ENCODE measurements at places on chromosomes 5 and 9. TPM values are rescaled to one million over a fixed set of nuclear protein-coding genes. Genes with fewer than 3 reads are reported as not detected.

DNA sequence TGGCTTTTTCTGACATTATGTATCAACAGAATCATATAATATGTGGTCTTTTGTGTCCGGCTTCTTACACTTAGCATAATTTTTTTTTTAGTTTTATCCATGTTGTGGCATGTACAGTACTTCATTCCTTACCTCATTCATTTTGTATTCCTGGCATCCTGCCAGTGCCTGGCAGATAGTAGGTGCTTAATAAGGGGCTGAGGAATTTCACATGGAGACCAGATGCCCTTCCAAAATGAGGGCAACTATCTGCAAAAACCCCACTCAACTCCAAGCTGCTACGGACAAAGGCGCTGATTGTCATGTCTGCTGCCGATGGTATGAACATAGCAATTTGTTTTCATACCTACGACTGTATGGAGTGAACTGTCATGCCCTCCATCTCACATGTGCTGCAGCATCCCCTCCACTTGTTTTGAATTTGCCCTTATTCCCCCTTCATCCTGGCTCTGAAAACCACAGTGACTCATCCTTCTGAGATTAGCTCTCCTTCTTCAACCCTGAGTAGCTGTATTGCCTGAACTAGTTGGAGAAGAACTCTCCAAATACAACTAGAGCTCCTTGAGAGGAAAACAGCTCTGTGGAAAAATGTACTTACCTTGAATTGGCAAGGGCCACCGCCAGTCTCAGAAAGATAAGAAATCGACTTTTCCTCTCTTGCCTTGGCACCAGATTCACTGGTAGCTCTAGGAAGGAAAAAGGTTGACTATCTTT lies 41.3 kb upstream of the FOXE1 start:
- H3K27ac ChIP-seq: no peak overlapping the region
- no peak for ATAC-seq

DNA sequence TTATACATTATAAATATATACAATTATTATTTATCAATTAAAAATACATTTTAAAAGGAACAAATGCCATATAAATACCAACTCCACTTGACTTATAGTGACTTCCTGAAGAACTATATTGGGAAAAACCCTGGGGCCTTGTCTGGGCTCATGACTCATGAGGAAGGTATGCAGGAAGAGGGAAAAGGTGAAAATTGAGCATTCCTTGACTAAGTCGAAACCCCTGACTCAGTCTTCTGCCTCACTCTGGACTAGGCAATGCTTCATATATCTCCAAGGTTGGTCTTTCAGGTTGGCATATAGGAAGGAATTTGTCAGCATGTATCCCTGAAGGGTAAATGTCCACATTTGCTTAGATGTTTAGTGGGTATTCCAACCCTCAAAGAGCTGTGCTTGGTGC lies 78.5 kb downstream of the SH3TC2 start:
- H3K27ac ChIP-seq: no peak overlapping the region
- H3K36me3 ChIP-seq: no peaks in the 10 kb centered on the region
- no peak overlapping the region for H3K4me3 ChIP-seq

CCNJL gene
- total RNA-seq: 0.35 TPM

SQSTM1 gene
- 348 TPM for total RNA-seq

C9orf50 gene
- total RNA-seq: not detected

DNA sequence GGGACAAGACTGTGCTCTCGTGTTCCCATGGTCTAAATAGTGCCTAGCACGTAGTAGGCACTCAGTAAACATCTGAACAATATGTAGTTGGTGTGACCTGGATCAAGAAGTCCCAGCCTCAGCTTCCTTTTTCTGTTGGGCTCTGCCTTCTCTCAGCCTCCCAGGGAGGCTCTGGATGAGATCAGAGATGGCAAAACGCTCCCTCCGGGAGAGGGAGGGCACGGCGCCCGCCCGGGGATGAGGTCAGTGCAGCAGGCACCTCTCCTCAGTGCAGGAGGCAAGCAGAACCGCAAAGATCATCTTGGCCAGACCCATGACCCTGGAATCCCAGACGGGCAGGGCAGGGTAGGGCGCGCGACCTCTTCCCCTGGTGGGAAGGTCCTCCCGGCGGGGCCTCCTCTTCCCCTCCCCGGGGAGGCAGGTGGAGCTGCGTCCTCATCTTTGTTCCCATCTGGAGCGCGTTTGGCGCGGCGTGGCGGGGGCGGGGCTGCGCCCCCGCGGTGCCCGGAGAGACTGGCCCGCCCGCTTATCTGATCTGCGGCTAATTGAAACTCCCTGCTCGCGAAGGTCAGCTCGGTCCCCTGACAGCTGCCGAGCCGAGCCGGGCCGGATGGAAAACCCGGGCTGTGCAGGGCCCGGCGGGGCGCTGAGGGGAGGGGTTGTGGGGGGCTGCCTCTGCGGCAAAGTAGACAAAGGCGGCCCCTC lies 60.9 kb downstream of the CXXC5 start:
- no peaks in the 10 kb centered on the region for H3K4me1 ChIP-seq
- H3K36me3 ChIP-seq: no peaks in the 10 kb centered on the region
- no peaks in the 10 kb centered on the region for H3K27me3 ChIP-seq
- H3K27ac ChIP-seq: peak overlapping the region; percentile 75

DNA sequence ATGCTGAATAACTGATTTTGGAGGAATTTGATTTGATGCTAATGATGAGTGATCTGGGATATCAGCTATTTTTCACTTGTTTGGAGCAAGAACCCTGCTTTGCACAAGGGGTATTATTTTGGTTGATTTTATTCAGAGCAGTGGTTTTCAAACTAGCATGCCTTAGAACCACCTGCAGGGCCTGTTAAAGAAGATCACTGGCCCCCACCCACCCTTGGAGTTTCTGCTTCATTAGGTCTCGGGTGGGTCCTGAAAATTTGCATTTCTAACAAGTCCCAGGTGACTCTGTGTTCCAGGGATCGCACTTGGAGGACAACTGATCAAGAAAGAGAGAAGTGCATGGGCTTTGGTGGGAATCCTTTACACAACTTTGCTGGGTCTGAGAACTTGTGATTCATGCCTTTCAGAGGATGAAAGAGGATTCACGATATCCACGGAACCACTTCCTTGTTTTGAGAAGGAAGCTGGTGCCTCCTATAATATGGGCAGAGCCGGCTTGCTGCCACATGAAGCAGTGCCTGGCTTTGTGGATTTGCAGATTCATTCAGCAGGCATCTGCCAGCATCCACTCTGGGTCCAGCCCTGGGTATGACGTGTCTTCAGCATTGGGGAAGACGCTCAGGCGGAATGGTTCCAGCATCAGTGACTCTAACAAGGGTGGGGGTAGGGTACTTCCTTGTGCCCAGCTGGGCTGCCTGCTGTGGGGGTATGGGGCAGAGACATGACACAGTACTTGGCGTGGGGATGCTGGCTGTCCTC lies 106.6 kb upstream of the PITX1 start:
- H3K4me1 ChIP-seq: peaks cover 23% of the 10 kb centered on the region
- no peaks in the 10 kb centered on the region for H3K27me3 ChIP-seq
- no peaks in the 10 kb centered on the region for H3K36me3 ChIP-seq
- H3K27ac ChIP-seq: no peak overlapping the region

RNF208 gene
- total RNA-seq: 3.1 TPM

DNA sequence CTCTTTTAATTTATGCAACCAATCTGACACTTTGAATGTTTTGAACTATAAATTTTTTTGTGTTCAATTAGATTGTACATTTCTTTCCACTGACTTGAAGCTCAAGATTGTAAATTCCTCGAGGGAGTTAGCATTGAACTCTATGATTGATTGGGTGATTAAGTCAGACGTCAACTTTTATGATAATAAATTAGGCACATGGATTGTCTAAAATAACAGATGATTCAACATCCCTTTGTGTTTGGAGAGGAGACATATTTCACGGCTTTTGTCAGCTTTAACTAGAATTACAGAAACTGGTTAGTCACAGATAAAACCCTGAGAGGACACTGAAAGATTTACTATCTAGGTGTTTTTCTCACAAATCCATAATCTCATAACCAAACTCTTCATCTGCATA lies 32.7 kb upstream of the TXNDC8 start:
- ATAC-seq: no peak
- H3K27ac ChIP-seq: no peak overlapping the region
- peaks cover 16% of the 10 kb centered on the region for H3K36me3 ChIP-seq
- H3K27me3 ChIP-seq: no peaks in the 10 kb centered on the region
- H3K4me3 ChIP-seq: no peak overlapping the region
- no peaks in the 10 kb centered on the region for H3K4me1 ChIP-seq

DNA sequence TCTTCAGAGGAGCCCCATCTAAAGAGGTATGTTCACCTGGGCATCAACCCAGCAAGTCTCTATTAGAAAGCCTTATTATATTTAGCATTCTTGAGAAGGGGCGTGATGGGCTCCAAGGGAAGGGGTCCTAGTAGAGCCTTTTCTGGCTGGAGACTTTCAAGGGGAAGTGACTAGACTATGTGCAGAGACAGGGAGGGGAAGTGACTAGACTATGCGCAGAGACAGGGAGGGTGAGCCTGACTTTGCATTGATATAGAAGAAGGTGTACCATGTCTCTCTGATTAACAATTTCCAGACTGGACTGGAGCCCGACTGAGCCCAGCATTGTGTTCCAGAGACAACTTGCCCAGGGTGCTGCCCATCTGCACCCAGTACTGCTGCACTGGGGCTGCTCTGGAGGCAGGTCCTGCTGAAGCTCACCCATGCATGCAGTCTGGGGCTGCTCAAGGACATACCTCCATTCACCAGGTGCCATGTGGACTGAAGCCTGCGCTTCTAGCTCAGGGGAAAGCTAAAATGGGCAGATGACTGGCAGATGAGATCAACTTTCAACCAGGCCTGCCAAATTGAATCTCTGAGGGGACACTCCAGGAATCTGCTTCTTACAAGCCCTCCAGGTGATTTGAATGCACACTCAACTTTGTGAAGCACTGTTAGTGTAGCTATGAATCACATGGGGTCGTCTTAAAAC lies 83.0 kb upstream of the GNA14 start:
- no peak for ATAC-seq
- peaks cover 13% of the 10 kb centered on the region for H3K4me1 ChIP-seq
- no peak overlapping the region for H3K4me3 ChIP-seq
- no peaks in the 10 kb centered on the region for H3K27me3 ChIP-seq
- no peak overlapping the region for H3K27ac ChIP-seq

- no peak for ATAC-seq
- H3K4me3 ChIP-seq: no peak overlapping the region
- H3K27me3 ChIP-seq: no peaks in the 10 kb centered on the region
- no peak overlapping the region for H3K27ac ChIP-seq
- no peaks in the 10 kb centered on the region for H3K4me1 ChIP-seq
Observed at GRCh38 chr9:7976167-7976755, 176.7 kb upstream of the DMAC1 start.

LCN1 gene
- total RNA-seq: not detected

DCAF12 gene
- total RNA-seq: 25.0 TPM

PCDHGA8 gene
- total RNA-seq: 3.0 TPM

PRUNE2 gene
- 561 TPM for total RNA-seq

DNA sequence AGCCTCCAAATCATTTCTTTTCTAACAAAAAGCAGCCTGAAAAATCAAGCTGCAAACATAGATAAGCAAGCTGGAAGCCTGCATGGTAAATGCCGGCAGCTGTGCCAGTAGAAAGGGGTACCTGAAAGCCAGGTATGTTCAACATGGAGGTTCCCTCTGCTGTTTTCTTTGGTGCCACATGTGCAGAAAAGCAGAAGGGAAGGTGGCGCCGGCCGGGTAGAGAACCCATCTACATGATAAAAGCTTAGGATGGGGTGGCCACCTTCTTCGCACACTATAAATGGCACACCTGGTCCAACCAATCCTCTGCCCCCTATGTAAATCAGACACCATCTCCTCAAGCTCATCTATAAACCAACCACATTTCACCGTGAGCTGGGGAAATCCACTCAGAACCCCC lies 268.9 kb upstream of the IRX2 start:
- no peaks in the 10 kb centered on the region for H3K4me1 ChIP-seq
- no peak overlapping the region for H3K27ac ChIP-seq
- H3K27me3 ChIP-seq: no peaks in the 10 kb centered on the region
- no peak for ATAC-seq

NR2F1-AS1 gene
- total RNA-seq: 48.1 TPM

- no peak overlapping the region for H3K4me3 ChIP-seq
- no peaks in the 10 kb centered on the region for H3K4me1 ChIP-seq
- H3K27ac ChIP-seq: no peak overlapping the region
- peaks cover 79% of the 10 kb centered on the region for H3K27me3 ChIP-seq
- ATAC-seq: no peak
- no peaks in the 10 kb centered on the region for H3K36me3 ChIP-seq
Observed at GRCh38 chr9:133202145-133202513, 6.9 kb downstream of the OBP2B start.

Measured in gastroesophageal sphincter (tissue), 4 donors.